ENCODE measurements at places on chromosomes 1 and 21. TPM values are rescaled to one million over a fixed set of nuclear protein-coding genes. Genes with fewer than 3 reads are reported as not detected.

- no peak overlapping the region for H3K4me3 ChIP-seq
- H3K27me3 ChIP-seq, result no peaks in the 10 kb centered on the region
- no peaks in the 10 kb centered on the region for H3K4me1 ChIP-seq
- H3K27ac ChIP-seq, result no peak overlapping the region
Measured at GRCh38 chr1:107896401-107896800, 68.6 kb downstream of the VAV3 start.

TMEM63A gene
- 52.1 TPM for total RNA-seq

DNA sequence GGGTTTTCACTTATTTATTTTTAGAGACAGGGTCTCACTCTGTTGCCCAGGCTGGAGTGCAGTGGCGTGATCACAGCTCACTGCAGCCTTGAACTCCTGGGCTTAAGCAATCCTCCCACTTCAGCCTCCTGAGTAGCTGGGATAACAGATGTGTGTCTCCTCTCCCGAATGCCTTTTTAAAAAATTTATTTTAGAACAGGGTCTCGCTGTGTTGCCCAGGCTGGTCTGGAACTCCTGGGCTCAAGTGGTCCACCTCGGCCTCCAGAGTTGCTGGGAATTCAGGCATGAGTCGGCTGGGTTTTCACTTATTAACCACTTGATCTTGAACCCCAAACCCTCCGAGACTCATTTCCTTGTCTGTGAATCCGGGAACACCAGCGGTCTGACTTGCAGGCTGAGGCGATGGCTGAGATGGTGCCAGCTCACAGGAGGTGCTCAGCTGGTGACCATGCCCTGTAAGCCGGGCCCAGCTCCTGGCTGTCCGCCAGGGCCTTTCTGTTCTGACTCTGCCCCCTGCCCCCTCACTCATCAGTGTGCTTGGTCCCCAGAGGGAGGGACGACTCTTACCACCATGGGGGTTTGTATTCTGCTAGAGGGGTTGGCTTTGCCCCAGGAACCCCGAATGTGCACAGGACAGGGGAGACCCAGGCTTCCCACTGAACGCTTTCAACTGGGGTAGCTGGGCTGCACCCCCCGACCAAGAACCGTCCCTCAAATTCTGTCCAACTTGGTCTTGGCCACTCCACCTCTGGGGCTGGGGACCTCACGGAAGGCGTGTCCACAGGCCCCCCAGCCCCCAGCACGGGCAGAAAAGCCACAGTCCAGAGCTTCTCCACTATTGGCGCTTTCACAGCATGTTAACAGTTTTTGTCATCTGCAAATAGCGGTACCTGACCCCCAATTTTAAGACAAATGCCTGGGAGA lies 22.5 kb downstream of the MMEL1 start:
- H3K4me3 ChIP-seq, result no peak overlapping the region
- H3K36me3 ChIP-seq, result no peaks in the 10 kb centered on the region
- no peaks in the 10 kb centered on the region for H3K4me1 ChIP-seq
- no peak for DNase-seq

DNA sequence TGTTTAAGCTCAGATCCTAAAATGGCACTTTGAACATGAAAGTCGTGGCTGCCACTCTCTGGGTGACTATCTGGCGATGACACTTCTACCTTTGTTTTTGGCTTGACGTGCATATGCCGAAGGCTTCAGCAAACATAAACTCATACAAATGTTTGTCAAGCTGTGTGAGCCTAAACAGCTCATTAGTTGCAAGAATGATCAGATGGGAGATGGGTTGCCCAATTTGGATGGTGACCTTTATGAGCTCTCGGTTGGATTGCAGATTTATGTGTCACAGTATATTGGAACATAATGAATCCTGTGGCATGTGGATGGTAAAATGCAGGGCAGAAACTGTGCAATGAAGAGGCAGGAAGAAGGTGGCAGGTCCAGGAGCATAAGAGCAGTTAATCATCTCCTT lies 229.3 kb downstream of the DISC1 start:
- no peak overlapping the region for H3K4me3 ChIP-seq
- H3K4me1 ChIP-seq, result no peaks in the 10 kb centered on the region
- no peaks in the 10 kb centered on the region for H3K36me3 ChIP-seq
- H3K27me3 ChIP-seq, result no peaks in the 10 kb centered on the region
- DNase-seq, result no peak

REN gene
- not detected for total RNA-seq

SMYD3 gene
- total RNA-seq, result 26.9 TPM

RAB29 gene
- total RNA-seq, result 44.8 TPM

DNA sequence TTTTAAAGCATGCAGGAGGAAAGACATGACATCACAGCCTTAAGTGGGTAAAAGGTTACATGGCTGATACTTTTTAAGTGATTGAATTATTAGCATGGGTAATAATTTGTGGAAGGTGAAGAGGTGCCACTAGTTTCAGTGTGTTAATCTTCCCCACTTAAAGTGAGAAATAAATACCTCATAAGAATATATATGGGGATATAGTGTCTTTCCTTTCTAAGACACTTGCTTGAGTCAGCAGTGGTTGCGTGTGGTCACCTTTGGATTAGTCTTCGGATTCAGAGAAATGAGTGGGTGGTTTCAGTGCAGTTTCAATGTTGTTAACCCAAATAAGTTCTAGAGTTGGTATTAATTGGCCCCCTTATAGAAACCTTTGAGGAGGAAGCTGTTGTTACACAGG lies 94.1 kb downstream of the ADGRL2 start:
- no peaks in the 10 kb centered on the region for H3K36me3 ChIP-seq
- no peaks in the 10 kb centered on the region for H3K4me1 ChIP-seq
- H3K4me3 ChIP-seq, result no peak overlapping the region
- peak; percentile 19 for DNase-seq

DNA sequence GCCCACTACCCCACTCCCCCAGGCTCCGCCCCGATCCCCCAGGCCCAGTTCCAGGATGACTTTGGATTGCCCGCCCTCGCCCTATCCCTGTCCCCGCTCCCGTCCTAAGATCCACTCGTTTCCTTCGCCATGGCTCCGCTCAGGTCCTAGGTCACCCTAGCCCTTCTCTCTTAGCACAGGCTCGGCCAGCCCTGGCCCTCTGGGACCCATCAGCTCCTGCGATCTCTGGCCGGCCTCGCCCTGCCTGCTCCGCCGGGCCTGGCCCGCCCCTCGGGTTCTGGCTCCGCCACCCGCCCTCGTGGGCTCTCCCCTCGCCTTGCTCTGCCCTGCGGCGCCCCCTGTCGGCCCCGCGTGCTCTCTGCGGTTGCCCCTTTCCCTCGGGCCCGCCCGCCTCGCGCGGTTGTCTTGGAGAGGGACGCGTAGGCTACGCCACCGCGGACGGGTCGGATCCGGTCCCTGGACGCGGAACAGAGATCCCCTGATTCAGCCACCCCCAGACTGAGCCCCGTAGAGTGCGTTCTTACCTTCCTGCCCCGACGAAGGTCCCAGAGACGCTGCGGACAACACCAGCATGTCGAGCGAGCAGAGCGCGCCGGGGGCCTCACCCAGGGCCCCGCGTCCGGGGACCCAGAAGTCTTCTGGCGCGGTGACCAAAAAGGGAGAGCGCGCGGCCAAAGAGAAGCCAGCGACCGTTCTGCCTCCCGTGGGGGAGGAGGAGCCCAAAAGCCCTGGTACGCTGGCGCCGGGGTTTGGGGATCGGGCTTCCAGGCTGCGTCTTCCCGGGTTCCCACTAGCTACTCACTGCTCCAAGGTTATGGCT lies at the start of gene LRRC71:
Gene LRRC71 (plus strand): TSS at position 400 of the 820 bp plus-strand sequence. CDS start 172 bp downstream, at position 572.
- no peak within 1 kb of the TSS for H3K27ac ChIP-seq
- peaks cover 37% of the 10 kb centered on the region for H3K27me3 ChIP-seq
- peaks cover 4% of the 10 kb centered on the region for H3K36me3 ChIP-seq
- H3K4me3 ChIP-seq, result no peak within 1 kb of the TSS

CRYBG2 gene
- total RNA-seq, result 14.2 TPM

CLCA4 gene
- total RNA-seq, result not detected

MMP23B gene
- total RNA-seq, result 1.4 TPM

DNA sequence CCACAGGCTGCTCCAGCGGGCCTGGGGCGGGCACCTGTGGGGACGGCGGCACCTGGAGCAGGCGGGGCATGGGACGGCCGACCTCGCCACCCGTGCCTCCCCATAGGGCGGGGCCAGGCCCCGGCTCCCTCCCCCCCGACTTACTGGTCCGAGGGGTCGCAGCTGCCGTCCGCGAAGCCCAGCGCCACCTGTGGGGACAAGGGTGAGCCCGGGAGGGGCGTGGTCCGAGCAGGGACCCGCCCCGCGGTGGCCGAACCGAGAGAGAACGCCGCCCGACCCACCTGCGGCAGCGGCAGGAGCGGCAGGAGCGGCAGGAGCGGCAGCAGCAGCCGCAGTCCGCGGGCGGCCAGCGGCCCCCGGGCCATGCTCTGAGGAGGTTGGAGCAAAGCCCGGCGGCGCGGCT lies at the start of gene TMEM52:
Gene TMEM52 (minus strand): TSS at position 379 of the 403 bp plus-strand sequence. CDS start 14 bp downstream, at position 365.
- no peak within 1 kb of the TSS for H3K27ac ChIP-seq
- H3K36me3 ChIP-seq, result peaks cover 13% of the 10 kb centered on the region
- peak within 1 kb of the TSS; percentile 60 for H3K4me3 ChIP-seq
- no peak for DNase-seq
- H3K4me1 ChIP-seq, result no peaks in the 10 kb centered on the region
